Mesangial cell (primary cell): ENCODE measurements at places on chromosomes 2 and 18. TPM values are rescaled to one million over a fixed set of nuclear protein-coding genes. Genes with fewer than 3 reads are reported as not detected.

Gene STARD6
- 0.38 TPM in 1 of 2 replicates, not detected in the other for total RNA-seq

Gene IHH
- not detected in 2 replicates for total RNA-seq

Gene ZBTB14
- total RNA-seq, result 4.2 and 8.5 TPM in 2 replicates

Gene NPPC
- 0.76 TPM in 1 of 2 replicates, not detected in the other for total RNA-seq

Gene ERLEC1
- 62.4 and 106 TPM in 2 replicates for total RNA-seq

Gene TUBA3D
- not detected in 2 replicates for total RNA-seq
